H9 (cell line): ENCODE measurements at places on chromosomes 2 and 18. TPM values are rescaled to one million over a fixed set of nuclear protein-coding genes. Genes with fewer than 3 reads are reported as not detected.

DNA sequence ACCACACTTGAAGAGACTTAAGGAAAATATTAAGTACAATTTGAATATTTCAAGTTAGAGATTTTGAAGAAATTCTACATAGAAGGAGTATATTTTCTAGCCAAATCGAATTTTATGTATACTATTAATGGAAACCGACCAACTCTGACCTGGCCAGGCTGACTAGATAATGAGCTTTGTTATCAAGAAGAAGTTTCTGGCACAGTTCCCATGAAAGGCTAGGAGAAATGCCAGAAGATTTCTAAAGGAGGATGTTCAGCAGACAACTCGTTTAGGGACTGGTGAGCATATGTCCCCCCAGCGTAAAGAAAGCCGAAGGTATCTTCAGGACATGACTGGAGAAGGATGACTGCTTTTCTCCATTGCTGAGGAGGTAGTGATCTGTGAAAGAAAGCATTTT lies 127.3 kb downstream of the DIS3L2 start:
- no peaks in the 10 kb centered on the region for H3K27me3 ChIP-seq
- H3K4me3 ChIP-seq, result no peak overlapping the region
- no peak for DNase-seq
- peaks cover 12% of the 10 kb centered on the region; the same call in 1 of the 2 replicates for H3K36me3 ChIP-seq

GRCh38 chr2:235286622-235287374 lies 207.0 kb upstream of the AGAP1 start:
- H3K36me3 ChIP-seq, result no peaks in the 10 kb centered on the region
- no peaks in the 10 kb centered on the region for H3K27me3 ChIP-seq
- no peak overlapping the region for H3K27ac ChIP-seq
- no peaks in the 10 kb centered on the region for H3K4me1 ChIP-seq

DNA sequence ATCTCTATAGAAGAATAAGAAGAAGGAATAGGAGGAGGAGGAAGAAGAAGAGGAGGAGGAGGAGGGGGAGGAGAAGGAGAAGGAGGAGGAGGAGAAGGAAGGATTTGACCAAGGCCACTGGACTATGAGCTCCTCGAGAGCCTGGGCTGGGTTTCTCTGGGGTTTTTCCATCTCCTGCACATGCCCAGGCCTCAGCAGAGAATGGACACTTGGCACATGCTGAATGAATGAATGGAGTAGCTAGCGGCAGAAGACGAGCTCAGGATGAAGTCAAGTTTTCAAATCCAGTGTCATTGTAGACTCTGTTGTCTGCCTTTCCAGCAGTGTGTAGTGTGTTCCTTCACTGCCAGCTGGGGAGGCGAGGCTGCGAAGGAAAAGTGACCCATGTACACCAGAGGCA lies 2.2 kb downstream of the MYO7B start:
- H3K27me3 ChIP-seq, result no peaks in the 10 kb centered on the region
- H3K36me3 ChIP-seq, result no peaks in the 10 kb centered on the region
- no peaks in the 10 kb centered on the region for H3K4me1 ChIP-seq
- no peak for DNase-seq

DNA sequence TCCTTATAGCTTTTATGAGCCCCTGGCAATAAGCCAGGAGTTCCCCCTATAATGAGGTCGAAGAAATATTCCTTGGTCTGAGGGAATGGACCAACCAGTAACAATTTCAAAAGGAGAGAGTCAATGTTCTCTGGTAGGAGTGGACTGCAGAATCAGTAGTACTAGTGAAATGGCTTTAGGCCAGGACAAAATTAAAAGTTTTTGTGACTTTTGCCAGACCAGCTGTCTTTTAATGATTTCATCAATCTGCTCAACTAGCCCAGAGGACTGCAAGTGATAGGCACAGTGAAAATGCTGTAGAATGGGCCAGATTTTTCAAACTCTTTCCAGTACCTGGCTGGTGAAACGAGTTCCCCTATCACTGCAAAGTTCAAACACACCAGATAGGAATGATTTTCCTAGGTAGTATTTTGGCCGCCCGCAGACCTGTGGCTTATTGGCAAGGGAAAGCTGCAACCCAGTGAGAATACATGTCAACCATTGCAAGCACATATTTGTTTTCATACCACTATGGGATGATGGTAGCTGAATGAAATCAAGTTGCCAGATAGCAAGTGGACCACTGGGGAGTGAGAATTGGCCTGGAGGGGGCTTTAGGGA lies 45.5 kb downstream of the CERS6 start:
- H3K27ac ChIP-seq, result no peak overlapping the region
- no peak overlapping the region for H3K4me3 ChIP-seq
- peaks cover 11% of the 10 kb centered on the region for H3K36me3 ChIP-seq

- H3K36me3 ChIP-seq, result peaks cover 8% of the 10 kb centered on the region; the same call in 1 of the 2 replicates
- H3K4me3 ChIP-seq, result peak overlapping the region; percentile 65
- peak overlapping the region; percentile 22 for H3K27ac ChIP-seq
- H3K4me1 ChIP-seq, result peaks cover 27% of the 10 kb centered on the region
- peak; percentile 77 for DNase-seq
These were observed 75.3 kb downstream of the LRRFIP1 start for GRCh38 chr2:237702441-237703391.

The ITPRIPL1 gene
- total RNA-seq, result 16.1 and 16.3 TPM in 2 replicates

- H3K27me3 ChIP-seq, result no peaks in the 10 kb centered on the region
- H3K4me3 ChIP-seq, result no peak overlapping the region
- no peaks in the 10 kb centered on the region; the same call in 1 of the 2 replicates for H3K4me1 ChIP-seq
- no peak overlapping the region for H3K27ac ChIP-seq
- H3K36me3 ChIP-seq, result peaks cover 12% of the 10 kb centered on the region
These were observed 91.5 kb downstream of the MSH2 start for GRCh38 chr2:47494267-47495130.

DNA sequence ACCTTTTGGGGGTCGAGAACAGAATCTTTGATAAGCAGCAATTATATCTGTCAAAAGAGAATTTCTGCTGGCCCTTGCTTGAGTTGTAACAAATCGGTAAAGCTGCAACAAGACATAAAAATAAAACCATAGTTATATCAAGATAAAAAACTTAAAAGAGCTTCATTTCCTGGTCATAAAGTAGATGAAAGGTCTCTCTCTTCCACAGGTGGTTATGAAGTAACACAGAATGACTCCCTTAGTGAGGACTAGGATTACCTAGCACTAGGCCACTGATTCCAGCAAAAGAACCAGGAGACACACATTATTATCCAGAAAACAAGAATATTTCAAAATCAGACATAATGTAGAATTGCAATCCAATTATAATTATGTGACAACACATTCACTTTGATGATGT lies 5.4 kb downstream of the AFG3L2 start:
- H3K4me3 ChIP-seq, result no peak overlapping the region
- H3K4me1 ChIP-seq, result peaks cover 4% of the 10 kb centered on the region; the same call in 1 of the 2 replicates
- H3K27ac ChIP-seq, result no peak overlapping the region
- peaks cover 19% of the 10 kb centered on the region for H3K36me3 ChIP-seq
- DNase-seq, result no peak

The EGR4 gene
- 0.85 and 1.2 TPM in 2 replicates for total RNA-seq

- no peaks in the 10 kb centered on the region for H3K4me1 ChIP-seq
- DNase-seq, result no peak
- H3K4me3 ChIP-seq, result no peak overlapping the region
- H3K27me3 ChIP-seq, result no peaks in the 10 kb centered on the region
These were observed 7.3 kb upstream of the ARHGAP15 start for GRCh38 chr2:143121957-143122356.

The CCNT2 gene
- total RNA-seq, result 39.3 and 42.0 TPM in 2 replicates

The CYP26B1 gene
- 0.20 and 0.22 TPM in 2 replicates for total RNA-seq

DNA sequence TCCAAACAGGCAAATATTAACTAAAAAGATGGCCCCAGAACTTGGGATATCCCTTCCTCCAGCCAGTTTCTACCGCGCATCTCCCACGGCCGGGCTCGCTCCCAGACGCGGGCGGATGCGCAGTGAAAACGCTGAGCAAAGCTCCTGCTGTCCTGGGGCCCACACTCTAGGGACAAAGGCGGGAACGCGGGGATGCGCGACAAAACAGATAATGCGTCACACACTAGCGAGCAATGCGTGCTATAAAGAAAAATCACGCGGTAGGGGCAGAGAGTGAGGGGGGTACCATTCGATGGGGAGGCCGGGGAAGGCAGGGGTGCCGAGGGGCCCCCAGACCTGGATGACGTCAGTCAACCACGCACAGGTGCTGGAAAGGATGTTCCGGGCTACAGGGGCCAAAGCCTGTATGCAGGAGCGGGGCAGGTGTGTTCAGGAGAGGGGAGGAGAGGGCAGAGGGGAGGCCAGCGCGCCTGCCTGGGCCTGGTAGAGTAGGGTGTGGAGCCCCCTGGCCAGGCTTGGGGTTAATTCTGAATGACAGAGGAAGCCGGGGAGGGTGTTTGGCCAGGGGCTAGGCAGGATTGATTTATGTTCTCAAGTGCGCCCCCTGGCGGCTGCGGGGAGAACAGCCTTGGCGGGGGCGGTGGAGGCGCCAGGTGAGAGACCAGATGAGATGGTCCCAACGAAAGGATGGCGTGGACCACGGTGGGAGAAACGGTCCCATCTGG lies 14.9 kb upstream of the ITM2C start:
- H3K27ac ChIP-seq, result no peak overlapping the region
- peak; percentile 94 for DNase-seq
- H3K27me3 ChIP-seq, result no peaks in the 10 kb centered on the region
- H3K4me3 ChIP-seq, result no peak overlapping the region; the same call in 2 of the 3 replicates
- peaks cover 5% of the 10 kb centered on the region; the same call in 1 of the 2 replicates for H3K36me3 ChIP-seq
- no peaks in the 10 kb centered on the region; the same call in 1 of the 2 replicates for H3K4me1 ChIP-seq

- no peak for DNase-seq
- no peak overlapping the region for H3K4me3 ChIP-seq
- H3K36me3 ChIP-seq, result no peaks in the 10 kb centered on the region
- H3K27ac ChIP-seq, result no peak overlapping the region
These were observed 93.1 kb downstream of the SLC8A1 start for GRCh38 chr2:40358783-40359182.
